ENCODE measurements at places on chromosomes 1 and 21.

- no peaks in the 10 kb centered on the region for H3K27me3 ChIP-seq
- DNase-seq: no peak
- no peaks in the 10 kb centered on the region for H3K36me3 ChIP-seq
- H3K27ac ChIP-seq: no peak overlapping the region
- H3K4me3 ChIP-seq: no peak overlapping the region
These were observed 168.0 kb downstream of the CAMTA1 start for GRCh38 chr1:6953216-6953615.

DNA sequence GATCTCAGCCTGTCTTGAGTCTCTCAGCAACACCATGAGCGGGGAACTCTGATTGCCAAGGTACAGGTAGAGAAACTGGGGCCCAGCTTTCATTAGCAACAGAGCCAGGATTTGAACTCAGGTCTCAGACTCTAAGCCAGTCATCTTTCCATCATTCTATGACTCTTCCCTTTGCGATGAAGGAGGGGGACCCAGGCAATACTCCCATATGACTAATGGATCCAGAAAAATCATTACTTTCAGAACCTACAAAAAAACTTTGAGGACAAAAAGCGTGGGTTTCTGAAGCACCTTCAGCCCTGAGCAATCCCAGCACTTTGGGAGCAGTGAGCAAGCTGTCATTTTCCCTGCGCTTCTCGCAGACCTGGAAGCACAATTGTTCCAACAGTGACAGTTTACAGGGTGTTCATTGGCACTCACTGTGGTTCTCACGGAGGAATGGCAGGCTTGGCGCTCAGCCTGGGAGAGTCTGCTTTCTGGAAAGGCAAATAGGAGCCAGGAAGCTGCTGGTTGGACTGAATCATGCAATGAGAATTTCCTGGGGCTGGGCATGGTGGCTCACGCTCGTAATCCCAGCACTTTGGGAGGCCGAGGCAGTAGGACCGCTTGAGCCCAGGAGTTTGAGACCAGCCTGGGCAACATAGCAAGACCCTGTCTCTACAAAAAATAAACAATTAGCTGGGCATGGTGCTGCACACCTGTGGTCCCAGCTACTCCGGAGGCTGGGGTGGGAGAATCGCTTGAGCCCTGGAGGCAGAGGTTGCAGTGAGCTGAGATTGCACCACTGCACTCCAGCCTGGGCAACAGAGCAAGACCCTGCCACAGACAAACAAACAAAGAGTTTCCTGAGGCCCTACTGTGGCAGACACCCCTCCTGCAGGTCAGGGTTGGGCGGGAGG lies 40.1 kb downstream of the SLC2A7 start:
- no peaks in the 10 kb centered on the region for H3K4me1 ChIP-seq
- no peak overlapping the region for H3K27ac ChIP-seq
- peaks cover under 1% of the 10 kb centered on the region for H3K27me3 ChIP-seq
- no peak overlapping the region for H3K4me3 ChIP-seq

- H3K36me3 ChIP-seq: no peaks in the 10 kb centered on the region
- no peak overlapping the region for H3K27ac ChIP-seq
- no peaks in the 10 kb centered on the region for H3K4me1 ChIP-seq
- peak; percentile 19 for DNase-seq
- no peak overlapping the region for H3K4me3 ChIP-seq
These were observed 106.3 kb downstream of the GALNT2 start for GRCh38 chr1:230173187-230173975.

GRCh38 chr1:212641956-212642355 lies 33.4 kb downstream of the ATF3 start:
- H3K36me3 ChIP-seq: no peaks in the 10 kb centered on the region
- H3K4me3 ChIP-seq: no peak overlapping the region
- H3K4me1 ChIP-seq: no peaks in the 10 kb centered on the region
- no peak overlapping the region for H3K27ac ChIP-seq
- peaks cover 3% of the 10 kb centered on the region for H3K27me3 ChIP-seq

DNA sequence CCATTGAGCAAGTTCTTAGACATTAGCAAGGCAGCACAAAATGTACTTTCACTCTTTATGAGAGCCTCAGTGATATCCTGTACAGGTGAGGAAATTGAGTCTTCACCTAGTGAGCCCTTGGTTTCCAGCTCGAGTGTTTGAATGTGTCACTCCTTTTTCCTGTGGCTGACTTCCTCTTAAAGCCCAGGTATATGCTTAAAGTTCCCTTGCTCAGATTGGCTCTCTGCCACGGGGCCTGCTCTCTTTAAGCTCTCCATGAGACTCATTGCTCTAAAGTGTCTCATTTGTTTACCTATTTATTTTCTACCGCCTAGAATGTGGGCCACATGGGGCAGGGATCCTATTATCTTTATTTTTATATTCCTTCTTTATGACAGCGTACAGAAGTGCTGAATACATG lies 324.9 kb downstream of the SIPA1L2 start:
- H3K4me3 ChIP-seq: no peak overlapping the region
- H3K4me1 ChIP-seq: peaks cover 5% of the 10 kb centered on the region
- no peak for DNase-seq
- no peaks in the 10 kb centered on the region for H3K27me3 ChIP-seq

GRCh38 chr1:14910984-14911721 lies 242.4 kb upstream of the TMEM51 start:
- no peaks in the 10 kb centered on the region for H3K27me3 ChIP-seq

- no peak overlapping the region for H3K4me3 ChIP-seq
- no peaks in the 10 kb centered on the region for H3K36me3 ChIP-seq
- H3K27ac ChIP-seq: no peak overlapping the region
- no peak for DNase-seq
- H3K27me3 ChIP-seq: no peaks in the 10 kb centered on the region
- H3K4me1 ChIP-seq: peaks cover 14% of the 10 kb centered on the region
These were observed 63.0 kb downstream of the ROR1 start for GRCh38 chr1:63836830-63837229.

DNA sequence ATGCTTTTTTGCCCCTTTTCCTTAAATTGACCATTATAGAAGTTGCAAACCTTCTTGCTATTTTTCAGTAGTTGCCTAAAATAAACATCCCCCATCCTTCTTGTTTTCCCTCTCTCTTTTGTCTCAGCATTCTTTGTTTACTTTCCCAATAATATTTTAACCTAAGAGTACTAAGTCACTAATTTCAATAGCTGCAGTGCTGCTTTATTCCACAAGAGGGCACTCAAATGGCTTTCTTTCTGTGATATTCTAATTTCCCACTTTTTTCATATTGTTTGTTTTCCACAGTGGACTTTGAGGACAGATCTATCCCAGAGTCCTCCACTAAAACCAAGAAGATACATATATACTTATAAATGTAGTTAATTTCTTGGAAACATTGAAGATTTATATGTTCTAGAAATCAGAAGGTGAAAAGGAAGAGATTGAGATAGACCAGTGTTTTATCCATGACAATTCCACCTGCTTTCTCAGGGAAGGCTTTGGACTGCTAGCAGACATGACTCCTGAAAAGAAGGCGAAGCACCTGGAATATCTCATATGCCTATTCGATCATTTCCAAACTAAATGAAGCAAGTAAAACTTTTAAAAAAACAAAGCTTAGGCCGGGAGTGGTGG lies 104.8 kb upstream of the GRIK1 start:
- no peaks in the 10 kb centered on the region for H3K4me1 ChIP-seq
- no peaks in the 10 kb centered on the region for H3K27me3 ChIP-seq
- H3K4me3 ChIP-seq: no peak overlapping the region
- peak; percentile 46 for DNase-seq
- no peak overlapping the region for H3K27ac ChIP-seq
- H3K36me3 ChIP-seq: no peaks in the 10 kb centered on the region

DNA sequence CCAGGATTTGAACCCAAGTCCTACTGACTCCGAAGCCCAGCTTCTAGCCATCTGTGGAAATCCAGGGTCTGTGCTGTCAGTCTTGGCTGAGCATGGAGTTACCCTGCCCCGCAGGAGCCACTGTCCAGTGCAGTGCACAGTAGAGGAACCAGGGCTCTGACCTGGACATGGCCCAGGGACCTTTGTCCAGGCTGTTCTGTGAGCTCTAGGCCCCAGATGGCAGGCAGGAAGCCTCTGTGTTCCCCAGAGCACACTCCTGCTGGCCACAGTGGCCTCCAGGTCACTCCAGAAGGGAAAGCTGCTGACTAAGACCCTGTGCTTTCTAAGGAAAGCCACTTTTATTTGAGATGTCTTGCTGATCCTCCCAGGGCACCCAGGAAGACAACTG lies 13.8 kb downstream of the S100A7A start:
- H3K27me3 ChIP-seq: peaks cover 17% of the 10 kb centered on the region
- no peak for DNase-seq
- H3K36me3 ChIP-seq: no peaks in the 10 kb centered on the region
- H3K4me1 ChIP-seq: no peaks in the 10 kb centered on the region
- no peak overlapping the region for H3K27ac ChIP-seq

- no peaks in the 10 kb centered on the region for H3K27me3 ChIP-seq
- no peaks in the 10 kb centered on the region for H3K36me3 ChIP-seq
- H3K4me3 ChIP-seq: no peak overlapping the region
- DNase-seq: peak; percentile 76
- H3K27ac ChIP-seq: no peak overlapping the region
- peaks cover 5% of the 10 kb centered on the region for H3K4me1 ChIP-seq
These were observed 285.4 kb upstream of the USP25 start for GRCh38 chr21:15444118-15444960.

DNA sequence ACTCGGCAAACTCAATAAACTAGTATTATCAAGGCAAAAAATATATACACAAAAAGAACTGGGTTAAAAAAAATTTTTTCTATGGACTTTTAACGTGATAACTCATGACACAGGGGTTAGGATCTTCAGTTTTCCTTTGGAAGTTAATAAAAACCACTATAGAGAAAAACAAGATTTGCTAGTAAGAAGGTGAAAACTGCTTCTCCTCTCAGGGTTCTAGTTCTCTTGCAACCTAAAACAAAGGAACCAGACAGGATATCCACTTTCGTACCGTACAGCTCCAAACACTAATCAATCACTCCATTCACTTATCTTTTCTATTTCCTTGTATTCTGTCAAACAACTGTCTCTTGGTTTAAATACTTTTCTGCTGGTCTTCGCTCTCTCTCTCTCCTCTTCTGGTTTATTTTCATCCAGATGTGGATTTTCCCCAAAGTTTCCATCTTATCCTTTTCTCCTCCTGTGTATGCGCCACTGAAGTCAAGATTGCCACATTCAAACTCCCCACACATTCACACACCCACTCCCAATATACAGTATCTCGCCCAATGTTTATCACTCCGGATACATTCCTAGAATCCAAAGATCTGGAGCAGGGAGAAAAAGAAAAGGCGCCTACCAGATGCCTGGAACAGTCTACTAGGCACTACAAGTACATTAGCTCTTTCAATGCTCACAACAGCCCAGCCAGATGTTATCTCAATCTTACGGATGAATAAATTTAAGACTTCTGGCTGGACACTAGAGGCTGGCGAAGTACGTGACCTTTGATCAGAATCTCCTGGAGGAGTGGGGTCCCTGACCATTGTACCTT lies 775 bp upstream of the PRPF38B start:
- no peaks in the 10 kb centered on the region for H3K4me1 ChIP-seq
- H3K27ac ChIP-seq: no peak overlapping the region
- DNase-seq: no peak
- H3K36me3 ChIP-seq: peaks cover 18% of the 10 kb centered on the region
- H3K4me3 ChIP-seq: peak overlapping the region; percentile 98

DNA sequence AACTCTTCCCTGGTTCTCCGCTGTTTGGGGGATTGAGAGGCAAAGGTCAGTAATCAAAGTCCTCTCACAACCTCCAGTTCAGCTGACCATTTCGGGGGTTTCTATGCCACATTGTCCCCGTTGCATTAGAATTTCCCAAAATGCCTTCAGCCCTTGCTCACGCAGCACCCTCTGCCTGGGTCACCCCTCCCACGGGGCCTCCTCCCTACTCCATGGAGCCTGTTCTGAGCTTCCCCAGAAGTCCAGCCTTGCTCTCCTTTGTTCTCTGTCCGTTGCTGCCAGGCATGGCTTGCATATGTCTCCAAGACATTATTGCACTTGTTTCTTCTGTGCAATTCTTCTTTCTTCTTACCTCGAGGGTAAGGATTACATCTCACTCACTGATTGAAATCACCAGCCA lies 16.5 kb downstream of the DMRTB1 start:
- no peaks in the 10 kb centered on the region for H3K36me3 ChIP-seq
- H3K27ac ChIP-seq: no peak overlapping the region
- H3K27me3 ChIP-seq: no peaks in the 10 kb centered on the region
- no peak overlapping the region for H3K4me3 ChIP-seq
- no peaks in the 10 kb centered on the region for H3K4me1 ChIP-seq

DNA sequence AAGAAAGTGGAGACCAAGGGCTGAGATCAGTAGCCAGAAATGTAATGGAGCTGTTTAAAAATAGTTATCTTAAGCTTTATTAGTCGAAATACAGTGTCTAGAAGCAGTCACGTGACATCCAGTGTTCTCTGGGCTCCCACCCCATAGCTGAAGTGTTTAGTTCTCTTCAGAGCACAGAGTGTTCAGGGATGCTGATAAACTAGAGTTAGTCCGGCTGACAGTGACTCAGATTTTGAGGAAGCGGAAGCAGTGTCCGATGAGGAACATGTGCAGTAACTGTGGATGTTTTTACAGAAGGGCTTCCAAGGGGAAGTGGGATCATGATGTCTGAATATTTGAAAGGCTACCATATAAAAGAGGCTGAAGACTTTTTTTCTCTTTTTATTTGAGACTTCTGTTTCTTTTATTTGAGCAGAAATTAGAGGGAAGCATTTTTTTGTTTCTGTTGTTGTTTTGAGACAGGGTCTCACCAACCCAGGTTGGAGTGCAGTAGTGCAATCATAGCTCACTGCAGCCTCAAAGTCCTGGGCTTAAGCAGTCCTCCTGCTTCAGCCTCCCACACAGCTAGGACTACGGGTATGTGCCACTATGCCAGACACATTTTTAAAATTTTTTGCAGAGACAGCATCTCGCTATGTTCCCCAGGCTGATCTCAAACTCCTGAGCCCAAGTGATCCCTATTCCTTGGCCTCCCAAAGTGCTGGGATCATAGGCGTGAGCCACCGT lies 124.2 kb downstream of the GALNT2 start:
- DNase-seq: no peak
- H3K36me3 ChIP-seq: no peaks in the 10 kb centered on the region
- no peak overlapping the region for H3K27ac ChIP-seq
- H3K4me3 ChIP-seq: no peak overlapping the region

GRCh38 chr1:156550346-156550745 lies 22.0 kb downstream of the IQGAP3 start:
- H3K4me3 ChIP-seq: no peak overlapping the region
- H3K27ac ChIP-seq: no peak overlapping the region
- H3K27me3 ChIP-seq: no peaks in the 10 kb centered on the region
- H3K4me1 ChIP-seq: no peaks in the 10 kb centered on the region

DNA sequence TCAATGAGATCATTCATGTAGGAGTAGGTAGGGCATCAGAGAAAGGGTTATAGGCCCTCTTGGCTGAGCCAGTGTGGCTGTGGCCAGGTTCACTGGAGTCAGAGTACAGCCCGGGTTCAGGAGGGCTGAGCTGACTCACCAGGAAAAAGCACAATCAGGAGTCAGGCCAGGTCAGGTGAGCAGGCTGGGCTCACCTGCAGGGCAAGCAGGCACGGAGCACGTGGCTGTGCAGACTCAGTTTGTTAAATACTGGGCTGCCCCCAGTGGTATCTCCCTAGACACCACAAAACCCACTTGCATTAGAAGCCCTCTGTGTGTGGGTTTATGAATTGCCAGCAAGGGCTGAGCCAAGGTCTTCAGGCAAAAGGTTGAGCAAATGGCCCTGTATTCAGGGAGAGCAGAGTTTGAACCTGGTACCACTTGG lies 122.1 kb upstream of the SERBP1 start:
- H3K36me3 ChIP-seq: no peaks in the 10 kb centered on the region
- H3K4me3 ChIP-seq: no peak overlapping the region
- H3K4me1 ChIP-seq: no peaks in the 10 kb centered on the region
- H3K27me3 ChIP-seq: no peaks in the 10 kb centered on the region
- peak; percentile 72 for DNase-seq

All from endodermal cell (in vitro differentiated cells).